ENCODE measurements at places on chromosomes 6 and 20.
A peak's percentile ranks its signal among the peaks of the same experiment; 100 is the strongest.

- no peak for DNase-seq
Measured at GRCh38 chr6:134093007-134093573, 40.7 kb upstream of the SLC2A12 start.

DNA sequence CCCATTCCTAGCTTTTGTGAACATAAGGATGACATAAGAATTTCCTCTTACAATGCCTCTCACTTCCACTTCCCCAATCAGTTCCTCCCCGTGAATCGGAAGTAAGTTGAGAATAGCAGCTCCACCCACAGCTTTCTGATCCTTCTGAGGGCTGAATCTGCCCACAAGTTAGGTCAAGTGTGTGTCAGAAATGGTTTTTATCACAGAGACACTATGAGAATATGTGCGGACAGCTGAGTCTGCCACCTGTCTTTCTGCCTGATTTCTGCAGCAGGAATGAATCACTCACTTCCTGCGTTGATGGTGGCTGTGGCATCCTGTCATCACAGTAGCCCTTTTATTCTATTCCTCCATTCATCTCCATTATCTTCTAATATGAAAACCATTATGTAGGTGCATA lies 70.2 kb downstream of the RIN2 start:
- peak; percentile 51 for DNase-seq

DNA sequence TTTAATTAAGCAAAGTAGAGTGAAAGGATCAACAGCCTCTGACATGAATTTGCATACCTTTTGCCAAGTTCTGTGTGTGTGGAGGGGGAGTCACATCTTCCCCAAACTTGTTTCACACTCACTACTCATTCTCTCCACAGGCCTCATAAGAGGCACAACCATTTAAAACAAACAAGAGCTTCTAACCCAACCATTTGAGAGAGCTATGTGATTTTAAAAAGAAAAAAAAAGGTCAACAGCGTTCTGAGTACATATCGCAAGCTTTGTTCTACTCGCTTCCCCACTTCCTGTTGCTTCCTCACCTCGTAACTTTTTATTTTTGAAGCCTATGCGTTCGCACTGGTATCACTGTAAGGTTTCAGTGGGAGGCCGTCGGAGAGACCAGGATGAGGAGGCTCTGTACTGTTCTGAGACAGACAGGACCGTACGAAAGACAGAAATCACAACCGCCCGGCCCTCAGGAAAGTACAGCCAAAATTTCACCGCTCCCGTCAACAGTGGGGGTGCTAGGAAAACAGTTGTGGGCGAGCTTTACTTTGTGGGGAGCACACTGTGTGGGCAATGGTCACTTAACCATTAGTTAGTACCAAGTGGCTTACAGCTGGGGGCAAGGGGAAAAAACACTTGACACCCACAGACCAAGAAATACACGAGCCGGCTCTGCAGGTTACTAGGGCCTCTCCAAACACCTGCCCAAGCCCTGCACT lies 61.3 kb downstream of the TRERF1 start:
- no peak for DNase-seq

DNA sequence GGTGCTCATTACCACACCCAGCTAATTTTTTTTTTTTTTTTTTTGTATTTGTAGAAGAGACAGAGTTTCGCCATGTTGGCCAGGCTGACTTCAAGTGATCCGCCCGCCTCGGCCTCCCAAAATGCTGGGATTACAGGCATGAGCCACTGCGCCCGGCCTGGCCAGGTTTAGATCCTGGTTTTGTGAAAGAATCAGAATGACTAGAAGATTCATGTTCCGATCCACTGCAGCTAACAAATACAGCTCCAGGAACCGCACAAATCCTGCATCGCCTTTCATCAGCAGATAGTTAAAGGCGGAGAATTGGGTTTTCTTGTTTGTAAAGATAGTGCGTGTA lies 151.2 kb upstream of the AKAP12 start:
- DNase-seq: no peak

DNA sequence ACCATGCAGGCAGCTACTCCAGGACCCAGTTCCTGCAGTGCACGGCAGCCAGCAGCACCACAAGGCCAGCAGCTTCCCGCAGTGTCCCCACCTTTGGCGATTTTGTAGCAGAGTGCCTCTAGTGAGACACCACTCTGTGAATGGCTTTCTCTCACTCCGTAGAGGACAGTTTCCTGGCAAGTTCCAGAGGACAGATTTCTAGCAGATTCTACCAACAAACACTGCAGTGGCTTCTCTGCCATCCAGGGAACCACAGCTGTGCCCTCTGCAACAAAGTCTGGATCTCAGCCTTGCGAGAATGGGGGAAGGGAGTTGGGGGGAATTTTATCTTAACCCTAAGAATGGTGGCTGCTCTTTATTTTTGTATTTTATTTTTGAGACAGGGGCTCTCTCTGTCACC lies 28.7 kb downstream of the SNHG17 start:
- no peak for DNase-seq

GRCh38 chr6:130298258-130298657 lies 67.6 kb upstream of the TMEM200A start:
- no peak for DNase-seq

GRCh38 chr6:123806561-123806960 lies 2.9 kb downstream of the NKAIN2 start:
- no peak for DNase-seq

- peak; percentile 34 for DNase-seq
Measured at GRCh38 chr6:1267057-1267732, 44.7 kb upstream of the FOXQ1 start.

DNA sequence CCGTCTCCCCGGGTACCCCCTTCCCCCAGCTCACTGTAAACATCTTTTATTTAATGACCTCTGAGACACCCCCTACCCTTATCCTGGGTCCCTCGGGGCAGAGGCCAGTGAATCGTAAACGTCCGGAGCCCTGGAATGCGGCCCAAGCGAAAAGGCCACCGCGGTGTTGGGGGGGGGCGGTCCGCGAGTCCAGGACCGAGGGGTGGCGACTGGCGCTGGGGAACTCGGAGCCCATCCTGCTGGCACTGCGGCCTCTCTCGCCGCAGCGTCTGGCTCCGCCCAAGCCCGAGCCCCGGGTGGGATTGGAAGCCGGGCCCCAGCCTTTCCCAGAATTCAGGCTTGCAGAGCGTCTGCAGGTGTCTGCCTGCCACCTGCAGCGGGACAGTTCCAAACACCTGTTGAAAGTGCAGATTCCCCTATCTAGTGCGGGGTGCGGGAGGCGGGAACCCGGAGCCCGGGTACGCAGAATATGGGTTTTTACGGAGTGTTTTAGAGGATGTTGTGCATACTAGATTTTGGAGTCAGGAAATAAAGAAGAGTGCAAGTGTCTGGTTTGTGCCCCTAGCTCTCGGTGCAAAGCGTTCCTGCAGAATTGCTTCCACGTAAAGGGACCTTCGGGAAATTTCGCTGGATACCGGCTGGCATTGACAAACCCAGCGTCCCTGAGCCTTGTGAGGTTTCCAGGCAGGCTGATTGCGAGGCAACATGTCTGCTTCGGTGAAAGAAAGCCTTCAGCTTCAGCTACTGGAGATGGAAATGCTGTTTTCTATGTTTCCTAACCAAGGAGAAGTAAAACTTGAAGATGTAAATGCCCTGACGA lies 800 bp downstream of the RWDD2A start:
- peak; percentile 47 for DNase-seq

- no peak for DNase-seq
Measured at GRCh38 chr20:20856306-20856705, 143.9 kb upstream of the RALGAPA2 start.

GRCh38 chr20:7113577-7114466 lies 346.3 kb downstream of the BMP2 start:
- peak; percentile 1 for DNase-seq

DNA sequence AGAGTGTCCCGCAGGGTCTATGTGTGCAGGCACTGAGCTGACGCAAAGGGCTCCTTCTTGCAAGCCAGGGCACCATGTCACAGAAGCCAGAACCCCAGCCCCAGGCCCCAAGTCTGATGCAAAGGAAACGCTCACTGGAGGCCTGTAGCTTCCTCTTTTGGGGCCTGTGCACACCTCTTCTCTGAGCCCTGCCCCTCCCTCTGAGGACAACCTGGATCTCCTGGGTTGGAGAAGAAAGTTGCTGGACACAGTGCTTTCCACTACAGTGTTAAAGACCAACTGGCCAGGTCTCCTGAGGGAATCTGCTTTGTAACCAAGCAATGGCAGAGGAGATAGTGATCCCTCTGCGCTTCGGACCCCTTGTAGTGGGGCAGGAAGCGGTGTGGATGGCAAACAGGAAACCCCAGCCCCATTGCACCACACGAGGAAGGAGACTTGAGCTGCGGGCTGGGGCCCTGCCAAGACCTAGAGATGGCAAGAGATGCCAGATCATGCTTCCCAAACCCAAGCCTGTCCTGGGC lies 90.0 kb downstream of the PRND start:
- DNase-seq: no peak

DNA sequence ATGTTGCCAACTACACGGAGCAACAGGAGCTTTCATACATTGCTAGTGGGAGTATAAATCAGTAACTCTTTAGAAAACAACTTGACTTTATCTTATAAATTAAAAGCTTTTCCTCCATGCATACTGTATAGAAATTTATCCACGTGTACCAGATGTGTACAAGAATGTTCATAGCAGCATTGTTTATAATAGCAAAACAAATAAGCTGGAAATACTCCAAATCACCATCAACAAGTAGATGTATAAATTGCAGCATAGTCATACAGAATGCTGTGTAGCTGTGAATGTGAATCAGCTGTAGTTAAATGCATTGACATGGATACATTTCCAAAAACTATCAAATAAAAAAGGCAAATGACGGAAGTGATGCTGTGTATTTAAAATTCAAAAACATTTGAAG lies 6.0 kb downstream of the PSMF1 start:
- no peak for DNase-seq

GRCh38 chr6:53347921-53348370 lies 804 bp downstream of the ELOVL5 start:
- DNase-seq: peak; percentile 81

DNA sequence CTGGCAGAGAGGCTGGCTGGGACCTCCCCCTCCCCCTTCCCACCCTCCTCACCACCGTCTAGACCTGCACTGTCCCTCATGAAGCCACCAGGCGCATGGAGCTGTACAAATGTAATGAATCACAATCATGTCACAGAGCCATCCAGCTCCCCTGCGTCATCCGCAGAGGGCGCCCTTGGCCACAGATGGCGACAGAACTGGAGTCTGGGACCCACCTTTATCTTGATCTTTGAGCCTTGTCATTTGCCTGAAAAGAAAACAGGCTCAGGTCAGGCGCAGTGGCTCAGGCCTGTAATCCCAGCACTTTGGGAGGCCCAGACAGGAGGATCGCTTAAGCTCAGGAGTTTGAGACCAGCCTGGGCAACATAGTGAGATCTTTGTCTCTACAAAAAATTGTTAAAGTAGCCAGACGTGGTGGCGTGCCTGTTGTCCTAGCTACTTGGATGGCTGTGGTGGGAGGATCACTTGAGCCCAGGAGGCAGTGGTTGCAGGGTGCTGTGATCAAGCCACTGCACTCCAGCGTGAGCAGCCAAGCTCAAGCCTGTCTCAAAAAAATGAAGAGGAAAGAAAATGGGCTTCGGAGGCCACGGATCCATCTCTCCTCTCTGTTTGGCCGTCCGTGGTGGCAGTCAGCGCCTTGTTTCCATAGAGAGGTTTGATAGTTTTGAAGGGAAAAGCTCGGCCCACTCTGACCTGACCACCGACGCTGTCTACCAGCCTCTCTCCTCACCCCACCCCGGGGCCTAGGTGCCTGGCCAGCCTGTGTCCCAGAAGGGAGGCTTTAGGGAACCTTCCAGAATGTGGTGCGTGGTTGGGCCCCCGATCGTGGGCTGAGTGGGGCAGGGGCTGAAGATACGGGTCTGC lies 6.2 kb downstream of the COL9A3 start:
- DNase-seq: peak; percentile 33

DNA sequence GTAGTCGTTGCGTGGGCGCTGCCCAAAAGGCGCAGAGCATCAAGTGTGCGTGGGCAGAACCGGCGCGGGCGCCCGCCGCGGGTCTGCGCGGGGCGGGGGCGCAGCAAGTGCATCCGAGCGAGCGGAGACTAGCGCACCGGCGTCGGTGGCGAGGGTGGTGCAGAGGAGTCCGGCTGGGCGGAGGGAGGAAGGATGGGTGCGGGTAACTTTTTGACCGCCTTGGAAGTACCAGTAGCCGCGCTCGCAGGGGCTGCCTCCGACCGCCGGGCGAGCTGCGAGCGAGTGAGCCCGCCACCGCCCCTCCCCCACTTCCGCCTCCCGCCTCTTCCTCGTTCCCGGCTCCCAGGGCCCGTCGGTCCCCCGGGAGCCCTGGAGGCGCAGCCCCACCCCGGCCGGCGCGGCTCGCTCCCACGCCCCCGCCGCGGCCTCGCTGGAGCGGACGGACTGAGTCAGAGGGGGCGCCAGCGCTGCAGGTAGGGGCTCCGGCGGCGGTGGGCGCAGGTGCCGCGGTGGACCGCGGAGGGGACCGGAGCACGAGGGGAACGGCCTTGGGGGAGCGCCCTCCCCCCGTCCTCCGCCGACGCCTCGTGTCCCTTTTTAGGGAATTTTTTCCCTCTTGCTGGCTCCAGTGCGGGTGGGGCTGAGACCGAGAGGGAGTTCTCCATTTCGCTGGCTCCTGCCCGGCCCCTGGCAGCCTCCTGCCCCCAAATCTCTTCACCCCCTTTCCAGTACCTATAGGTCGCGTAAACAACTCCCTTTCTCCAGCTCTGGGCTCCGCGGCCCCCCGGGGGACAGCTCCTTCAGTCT lies 1.6 kb upstream of the DBNDD2 start:
- peak; percentile 70 for DNase-seq

DNA sequence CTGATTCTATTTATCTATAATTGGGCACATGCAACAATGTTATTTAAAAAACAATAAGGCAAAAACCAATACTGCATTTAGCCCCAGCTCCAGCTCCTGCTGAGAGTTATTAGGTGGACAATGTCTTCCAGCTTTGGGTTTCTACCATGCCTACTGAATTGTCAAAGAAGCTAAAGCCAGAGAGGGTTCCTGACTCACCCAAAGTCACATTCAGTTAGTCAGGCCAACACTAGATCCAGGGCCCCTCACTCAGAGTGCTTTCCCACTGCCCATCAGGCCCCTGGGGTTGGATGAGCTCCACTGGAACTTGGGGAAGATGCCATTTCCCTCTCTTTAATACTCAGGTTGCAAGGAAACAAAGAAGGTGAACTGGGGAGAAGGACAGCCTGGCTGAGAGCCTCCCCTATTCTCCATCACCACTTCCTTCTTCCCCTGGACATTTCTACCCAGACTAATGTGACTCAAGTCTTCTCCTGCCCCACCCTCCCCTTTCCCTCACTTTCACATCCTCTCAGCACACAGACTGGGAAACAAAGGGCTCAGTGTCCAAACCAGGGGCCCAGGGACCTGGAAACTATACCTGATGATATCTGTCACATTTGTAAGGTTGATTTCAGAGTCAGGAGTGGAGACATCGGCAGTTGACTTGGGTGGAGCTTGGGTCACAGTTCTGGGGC lies 6.0 kb downstream of the TREM1 start:
- DNase-seq: no peak

DNA sequence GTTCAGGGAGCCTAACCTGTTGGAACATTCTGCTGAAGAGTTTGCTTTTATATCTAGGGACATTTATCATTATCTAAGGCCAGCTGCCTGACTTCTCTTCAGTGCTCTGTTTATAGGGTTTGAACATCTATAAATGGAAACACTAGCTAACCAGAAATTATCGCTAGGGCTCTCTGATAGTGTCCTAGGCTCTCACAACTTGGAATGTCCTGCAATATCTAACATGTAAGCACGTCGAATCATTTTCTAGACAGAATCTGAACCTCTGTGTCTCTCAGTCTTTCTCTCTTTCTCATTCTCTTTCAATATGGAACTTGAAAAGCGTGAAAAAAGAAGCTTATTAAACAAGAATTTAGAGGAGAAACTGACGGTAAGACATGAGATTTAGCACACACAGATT lies 92.5 kb upstream of the MLIP start:
- DNase-seq: no peak
